ENCODE measurements at places on chromosomes 16 and 17.

DNA sequence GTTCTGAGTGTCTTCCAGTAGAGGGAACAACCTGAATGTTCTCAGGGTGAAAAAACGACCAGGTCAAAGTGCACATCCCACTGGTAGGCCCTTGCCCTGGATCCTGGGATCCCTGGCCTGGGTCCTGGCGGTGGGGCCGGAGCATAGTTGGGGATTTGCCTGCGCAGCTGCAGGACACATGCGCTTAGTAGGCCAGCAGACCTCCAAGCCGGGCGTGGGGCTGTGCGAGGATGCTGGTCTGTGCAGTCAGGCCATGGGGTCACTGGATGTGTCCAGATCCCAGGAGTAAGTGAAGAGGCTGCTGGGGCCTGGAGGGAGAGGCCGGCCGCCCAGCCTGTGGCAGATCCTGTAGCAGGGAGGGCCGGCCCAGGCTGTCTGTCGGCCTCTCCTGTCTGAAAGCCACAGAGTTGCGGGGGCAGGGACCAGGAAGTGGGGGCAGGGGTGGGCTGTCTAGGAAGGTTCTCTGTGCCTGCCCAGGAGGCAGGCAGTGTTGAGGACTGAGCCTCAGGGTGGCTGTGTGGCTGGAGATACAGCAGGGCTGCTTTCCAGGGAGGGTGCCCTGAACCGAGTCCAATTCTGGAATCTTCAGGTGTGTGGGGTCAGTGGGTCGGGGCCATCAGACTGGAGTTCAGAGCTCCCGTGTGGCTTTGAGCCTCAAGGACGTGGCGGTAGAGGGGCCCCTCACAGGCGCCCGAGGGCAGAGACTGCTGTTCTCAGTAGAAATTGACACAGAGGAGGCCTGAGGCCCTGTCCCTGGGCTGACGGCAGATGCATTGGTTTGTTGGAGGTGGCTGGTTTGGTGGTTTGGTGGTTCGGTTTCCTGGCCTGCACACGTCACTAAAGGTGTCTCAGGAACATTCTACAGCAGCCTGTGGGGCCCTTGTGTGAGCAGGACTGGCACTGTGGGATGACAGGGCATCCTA lies 17.2 kb upstream of the NUDT16L1 start:
- DNase-seq: peak; percentile 29

- DNase-seq: no peak
Observed at GRCh38 chr16:23500862-23501225, 9.4 kb downstream of the GGA2 start.

DNA sequence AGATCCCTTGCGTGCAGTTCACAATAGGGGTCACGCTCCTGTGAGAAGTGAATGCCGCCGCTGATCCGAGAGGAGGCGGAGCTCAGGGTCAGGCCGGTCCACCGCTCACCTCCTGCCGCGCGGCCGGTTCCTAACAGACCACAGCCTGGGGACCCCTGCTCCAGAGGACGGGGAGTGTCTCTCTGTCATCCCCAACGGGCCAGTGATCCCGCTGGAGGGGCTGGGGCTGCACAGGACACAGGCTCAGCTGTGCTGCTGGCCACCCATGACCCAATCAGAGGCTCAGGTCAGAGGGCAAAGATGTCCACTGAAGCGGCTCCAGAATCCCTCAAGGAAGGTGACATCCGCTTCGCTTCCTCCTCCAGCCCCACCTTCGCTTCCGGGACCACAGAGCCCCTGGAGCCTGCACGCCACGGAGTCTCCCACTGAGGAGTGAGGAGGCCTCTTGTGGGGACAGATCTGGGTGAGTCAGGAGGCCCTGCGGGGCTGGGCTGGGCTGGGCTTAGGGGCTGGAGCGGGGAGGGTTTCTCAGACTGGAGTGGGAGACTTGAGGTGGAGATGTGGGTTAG lies 115.4 kb downstream of the METRNL start:
- no peak for DNase-seq

DNA sequence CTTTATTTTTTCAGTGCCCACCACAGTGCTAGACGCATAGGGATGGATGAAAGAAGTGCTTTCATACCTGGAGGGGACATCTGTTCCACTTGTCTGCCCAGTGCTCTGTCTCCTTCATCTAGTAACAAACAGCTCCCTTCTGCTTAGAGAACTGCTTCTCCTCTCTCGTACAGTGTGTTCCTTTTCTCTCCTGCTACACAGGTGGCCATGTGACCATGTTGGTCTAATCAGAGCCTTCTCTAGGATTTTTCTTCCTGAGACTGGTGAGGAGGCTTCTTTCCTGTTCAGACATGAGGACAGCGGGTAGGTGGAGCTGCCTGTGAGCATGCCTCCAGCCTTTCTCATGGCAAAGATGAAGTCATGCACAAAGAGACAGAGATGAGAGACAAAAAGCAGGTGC lies 182.7 kb downstream of the TMEM132E start:
- no peak for DNase-seq

DNA sequence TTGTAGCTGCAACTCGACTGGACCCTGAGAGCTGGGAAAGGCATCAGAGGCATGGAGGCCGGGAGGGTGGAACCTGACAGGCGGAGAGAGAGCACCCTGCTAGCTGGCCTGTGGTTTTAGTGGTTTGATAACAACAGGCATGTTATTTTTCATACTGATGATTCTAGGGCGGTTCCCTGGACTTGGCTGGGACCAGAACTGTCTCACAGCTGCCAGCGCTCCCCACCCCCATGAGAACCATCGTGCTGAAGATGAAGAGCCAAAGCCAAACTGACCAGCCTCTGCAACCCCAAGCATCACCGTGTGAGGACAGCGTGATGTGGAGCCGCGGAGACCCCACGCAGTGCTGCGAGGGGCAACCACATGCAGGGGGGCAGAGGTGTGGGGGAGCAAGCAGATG lies 28.5 kb downstream of the MXRA7 start:
- no peak for DNase-seq

DNA sequence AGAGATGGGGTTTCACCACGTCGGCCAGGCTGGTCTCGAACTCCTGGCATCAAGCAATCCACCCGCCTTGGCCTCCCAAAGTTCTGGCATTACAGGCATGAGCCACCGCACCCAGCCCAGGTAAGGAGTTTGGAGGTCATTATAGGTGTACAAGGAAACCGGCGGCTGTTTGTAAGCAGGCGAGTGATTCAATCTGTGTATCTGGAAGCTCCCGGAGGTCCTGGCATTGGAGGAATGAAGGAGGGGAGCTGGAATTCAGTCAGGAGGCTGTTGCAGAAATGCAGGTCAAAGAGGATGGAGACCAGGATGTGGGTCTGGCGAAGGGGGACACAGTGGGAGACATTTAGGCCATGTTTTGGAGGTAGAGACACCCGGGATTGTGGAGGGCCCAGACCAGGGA lies 18.8 kb downstream of the CDC42EP4 start:
- DNase-seq: no peak

GRCh38 chr17:81418710-81419318 lies 23.6 kb downstream of the BAHCC1 start:
- DNase-seq: no peak

DNA sequence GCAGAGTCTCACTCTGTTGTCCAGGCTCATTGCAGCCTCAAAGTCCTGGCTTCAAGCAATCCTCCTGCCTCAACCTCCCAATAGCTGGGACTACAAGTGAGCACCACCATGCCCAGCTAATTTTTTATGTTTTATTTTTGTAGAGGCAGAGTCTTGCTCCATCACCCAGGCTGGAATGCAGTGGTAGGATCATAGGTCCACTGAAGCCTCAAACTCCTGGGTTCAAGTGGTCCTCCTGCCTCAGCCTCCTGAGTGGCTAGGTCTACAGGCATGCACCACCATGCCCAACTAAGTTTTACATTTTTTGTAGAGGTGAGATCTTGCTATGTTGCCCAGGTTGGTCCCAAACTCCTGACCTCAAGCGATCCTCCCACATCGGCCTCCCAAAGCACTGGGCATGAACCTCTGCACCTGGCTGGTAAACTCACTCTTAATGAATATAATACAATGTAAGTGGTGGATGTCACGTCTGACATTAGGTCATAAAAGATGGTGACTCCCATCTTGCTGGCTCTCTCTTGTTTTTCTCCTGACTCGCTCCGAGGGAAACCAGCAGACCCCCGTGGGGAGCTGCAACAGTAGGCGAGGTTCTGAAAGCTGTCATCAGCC lies 126.2 kb downstream of the IRX3 start:
- DNase-seq: no peak

DNA sequence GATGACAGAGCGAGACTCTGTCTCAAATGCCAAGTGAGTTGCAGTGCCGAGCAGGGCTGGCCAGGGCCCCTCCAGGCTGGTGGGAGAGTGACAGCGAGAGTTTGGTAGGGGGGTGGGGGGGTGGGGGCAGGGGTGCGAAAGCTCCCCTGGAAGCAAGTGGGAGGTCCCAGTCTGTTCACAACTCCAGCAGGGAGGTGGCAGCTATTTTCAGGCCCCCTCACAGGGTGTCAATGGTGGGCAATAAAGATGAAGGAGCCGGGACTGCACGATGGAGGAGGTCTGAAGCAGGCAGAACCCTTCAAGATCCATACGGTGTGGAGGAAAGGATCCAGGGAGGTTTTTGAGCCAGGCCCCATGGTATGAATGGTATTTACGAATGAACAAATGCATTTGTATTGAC lies 83.7 kb downstream of the PGS1 start:
- no peak for DNase-seq

- DNase-seq: no peak
Observed at GRCh38 chr17:40402668-40403067, 15.0 kb downstream of the TOP2A start.

DNA sequence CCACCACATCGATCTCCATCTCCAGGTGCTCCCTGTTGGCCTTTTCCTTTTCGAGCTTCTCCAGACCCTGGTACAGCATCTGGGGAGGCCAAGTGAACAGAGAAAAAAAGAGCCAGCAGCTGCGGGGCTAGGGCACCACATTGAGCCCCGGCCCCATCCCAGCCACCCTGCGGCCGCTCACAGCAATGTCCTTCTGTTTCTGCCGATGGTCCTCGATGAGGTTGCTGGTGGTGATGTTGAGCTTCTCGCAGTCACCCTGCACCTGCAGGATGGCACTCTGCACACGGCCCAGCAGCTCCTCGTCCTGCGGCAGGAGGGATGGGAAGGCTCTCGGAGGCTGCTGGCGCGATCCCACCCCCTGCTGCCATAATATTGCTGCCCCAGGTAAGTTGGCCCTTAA lies 15.5 kb downstream of the UBALD2 start:
- no peak for DNase-seq

DNA sequence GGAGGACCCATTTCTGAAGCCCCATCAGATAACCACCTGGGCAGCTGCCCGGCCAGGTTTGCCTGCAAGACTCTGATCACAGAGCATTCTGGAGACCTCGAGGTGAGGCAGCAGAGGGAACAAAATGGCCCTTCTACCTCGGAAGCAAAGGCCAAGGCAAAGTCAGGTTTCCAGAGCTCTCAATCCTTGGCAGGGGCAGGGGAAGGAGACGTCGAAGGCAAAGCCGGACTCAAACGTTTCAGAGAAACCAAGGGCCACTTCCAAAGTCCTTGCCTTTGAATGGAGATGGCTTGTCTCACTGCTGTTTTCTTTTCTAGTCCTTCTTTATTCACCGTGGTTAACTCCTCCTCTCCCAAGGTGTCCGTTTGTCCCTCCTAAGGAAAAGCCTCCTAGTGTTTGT lies 355.3 kb downstream of the SOX9 start:
- no peak for DNase-seq

DNA sequence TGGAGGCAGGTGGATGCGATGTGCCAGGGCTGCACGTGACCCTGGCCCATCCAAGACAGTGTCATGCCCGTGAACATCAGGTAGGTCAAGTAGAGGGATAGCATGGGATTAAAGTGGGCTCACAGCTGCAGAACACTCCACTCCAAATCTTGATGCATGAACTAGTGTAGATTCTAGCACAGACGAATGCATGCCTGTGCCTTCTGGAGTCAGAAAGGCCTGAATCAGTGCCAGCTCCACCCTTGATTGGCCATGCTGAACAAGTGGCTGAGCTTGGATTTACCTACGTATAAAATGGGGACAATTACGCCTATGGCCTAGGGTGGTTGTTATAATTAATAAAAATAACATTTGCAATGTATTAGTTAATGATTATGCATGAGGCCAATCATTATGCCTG lies 10.6 kb downstream of the IRX3 start:
- DNase-seq: no peak

GRCh38 chr16:67915831-67916723 lies 15.6 kb downstream of the CTRL start:
- no peak for DNase-seq

- no peak for DNase-seq
Observed at GRCh38 chr17:58747674-58748073, 8.0 kb upstream of the PPM1E start.

GRCh38 chr16:89198417-89199240 lies 1.7 kb downstream of the SLC22A31 start:
- DNase-seq: no peak

DNA sequence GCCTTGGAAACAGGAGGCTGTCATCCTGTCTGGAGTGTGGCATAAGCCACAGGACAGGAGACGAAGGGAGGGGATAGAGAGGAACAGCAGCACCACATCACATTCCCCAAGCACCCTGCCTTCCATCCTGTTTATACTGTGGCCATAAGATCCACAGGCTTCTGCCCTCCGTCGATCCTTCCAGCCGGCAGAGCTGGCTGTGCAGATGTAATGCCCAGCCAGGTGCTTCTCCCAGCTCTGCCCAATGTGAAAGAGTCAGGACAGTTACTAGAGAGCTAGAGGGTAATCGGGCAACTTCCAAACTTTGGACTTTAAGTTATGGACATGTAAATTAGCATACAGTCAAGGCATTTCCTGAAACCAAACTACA lies 368.4 kb downstream of the SOX9 start:
- DNase-seq: no peak

DNA sequence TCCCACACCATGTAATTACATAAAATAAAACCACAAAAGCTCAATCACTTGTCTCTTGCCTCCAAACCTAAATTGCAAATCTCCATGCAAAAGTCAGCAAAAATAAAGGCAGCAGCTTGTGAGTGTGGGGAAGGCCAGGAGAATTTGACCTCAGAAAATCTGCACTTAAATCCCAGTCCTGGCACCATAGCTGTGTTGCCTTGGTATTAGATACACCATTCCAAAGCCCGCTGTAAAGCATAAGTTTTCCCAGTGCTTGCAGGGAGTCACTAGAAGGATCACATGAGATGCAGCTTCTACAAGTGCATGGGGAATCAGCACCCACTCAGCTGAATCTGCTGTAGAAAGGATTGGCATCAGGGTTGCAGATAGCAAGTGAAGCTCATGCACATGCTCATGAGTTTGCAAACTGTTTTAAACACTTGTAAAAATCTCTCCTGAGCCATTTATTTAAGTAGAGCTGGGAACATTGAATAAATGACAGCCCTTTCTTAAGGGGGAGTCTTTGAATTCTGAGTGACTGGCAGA lies 495.0 kb upstream of the HSBP1 start:
- no peak for DNase-seq
